ENCODE measurements at places on chromosomes 4 and X.

DNA sequence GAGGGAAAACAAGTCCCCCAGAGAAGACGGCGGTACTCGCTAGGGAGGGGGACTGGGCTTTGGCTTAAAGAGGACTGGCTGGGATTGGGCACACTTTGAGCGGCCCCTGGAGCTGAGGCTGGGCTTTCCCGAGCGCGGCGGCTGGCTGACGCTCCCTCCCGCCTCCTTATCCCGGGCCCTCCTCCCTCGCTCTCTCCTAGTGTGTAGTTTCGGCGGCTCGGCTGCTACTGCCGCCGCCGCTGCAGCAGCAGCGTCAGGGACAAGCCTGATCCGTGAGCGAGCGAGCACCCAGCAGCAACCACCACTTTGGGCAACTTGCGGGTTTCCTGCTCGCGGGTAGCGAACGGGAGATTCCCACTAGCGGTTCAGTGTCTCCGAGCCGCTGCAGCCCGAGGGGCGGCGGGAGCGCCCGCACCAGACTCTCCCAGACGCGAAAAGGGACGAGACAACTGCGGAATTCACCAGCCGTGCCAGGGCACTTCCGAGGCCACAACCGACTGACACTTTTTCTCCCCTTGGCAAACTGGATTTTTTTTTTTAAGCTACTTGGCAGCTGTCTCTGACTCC lies 632 bp upstream of the PCDH7 start:
- peak; percentile 26 for DNase-seq

DNA sequence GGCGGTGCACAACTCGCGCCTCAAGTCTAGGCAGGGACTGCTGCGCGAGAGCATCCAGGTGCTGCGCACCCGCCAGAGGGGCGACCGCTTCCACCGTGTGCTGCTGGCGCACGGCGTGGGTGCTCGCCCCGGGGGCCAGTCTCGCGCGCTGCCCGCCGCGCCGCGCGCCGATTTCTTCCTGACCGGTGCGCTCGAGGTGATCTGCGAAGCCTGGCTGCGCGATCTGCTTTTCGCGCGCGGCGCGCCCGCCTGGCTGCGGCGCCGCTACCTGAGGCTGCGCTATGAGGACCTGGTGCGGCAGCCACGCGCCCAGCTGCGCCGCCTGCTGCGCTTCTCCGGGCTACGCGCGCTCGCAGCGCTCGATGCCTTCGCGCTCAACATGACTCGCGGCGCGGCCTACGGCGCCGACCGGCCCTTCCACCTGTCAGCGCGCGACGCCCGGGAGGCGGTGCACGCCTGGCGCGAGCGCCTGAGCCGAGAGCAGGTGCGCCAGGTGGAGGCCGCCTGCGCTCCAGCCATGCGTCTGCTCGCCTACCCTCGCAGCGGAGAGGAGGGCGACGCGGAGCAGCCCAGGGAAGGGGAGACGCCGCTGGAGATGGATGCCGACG lies 1.3 kb downstream of the CHST7 start:
- peak; percentile 18 for DNase-seq

DNA sequence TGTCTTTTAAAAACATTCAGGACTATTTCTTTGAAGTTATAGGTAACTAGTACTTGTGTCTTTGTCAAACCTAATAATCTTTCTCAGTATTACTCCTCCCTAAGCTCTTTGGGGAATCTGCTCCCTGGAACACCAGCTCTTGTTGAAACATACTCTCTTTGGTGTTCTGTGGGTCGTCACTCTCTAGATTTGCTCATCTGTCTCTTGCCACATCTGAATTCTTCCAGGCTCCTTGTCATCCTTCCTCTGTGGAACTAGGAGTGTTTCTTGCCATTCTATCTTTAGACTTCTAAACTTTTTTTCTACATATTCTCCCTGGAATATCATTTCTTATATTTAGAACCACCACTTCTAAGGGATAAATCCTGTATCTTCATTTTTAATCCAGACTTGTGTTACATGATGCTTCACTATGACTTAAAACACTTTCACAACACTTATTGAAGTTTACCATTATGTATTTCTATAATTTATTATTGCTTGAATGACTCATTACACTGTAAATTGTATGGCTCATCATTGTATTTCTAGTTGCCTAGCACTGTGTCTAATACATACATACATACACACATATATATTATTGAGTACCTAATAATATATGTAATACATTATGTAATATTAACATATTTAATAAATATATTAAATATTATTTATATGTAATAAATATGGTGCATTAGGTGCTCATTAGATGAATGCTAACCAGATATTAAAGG lies 186.1 kb downstream of the TMA16 start:
- no peak for DNase-seq

DNA sequence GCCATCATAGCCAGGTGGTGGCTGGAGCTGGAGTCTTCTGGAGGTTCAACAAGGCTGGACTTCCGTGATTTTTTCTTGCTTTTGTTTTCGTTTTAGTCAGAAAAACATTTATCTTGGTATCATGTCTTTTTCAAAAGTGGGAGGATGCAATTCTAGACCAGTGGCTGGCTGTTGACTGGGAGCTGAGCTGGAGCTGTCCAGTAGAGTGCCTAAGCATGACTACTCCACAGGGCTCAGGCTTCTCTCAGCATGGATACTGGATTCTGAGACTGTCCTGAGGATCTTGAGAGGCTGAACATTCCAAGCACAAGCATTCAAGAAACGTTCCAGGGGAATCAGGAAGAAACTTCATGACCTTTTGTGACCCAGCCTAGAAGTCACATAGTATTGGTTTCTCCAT lies 598.1 kb downstream of the MID1IP1 start:
- DNase-seq: no peak

DNA sequence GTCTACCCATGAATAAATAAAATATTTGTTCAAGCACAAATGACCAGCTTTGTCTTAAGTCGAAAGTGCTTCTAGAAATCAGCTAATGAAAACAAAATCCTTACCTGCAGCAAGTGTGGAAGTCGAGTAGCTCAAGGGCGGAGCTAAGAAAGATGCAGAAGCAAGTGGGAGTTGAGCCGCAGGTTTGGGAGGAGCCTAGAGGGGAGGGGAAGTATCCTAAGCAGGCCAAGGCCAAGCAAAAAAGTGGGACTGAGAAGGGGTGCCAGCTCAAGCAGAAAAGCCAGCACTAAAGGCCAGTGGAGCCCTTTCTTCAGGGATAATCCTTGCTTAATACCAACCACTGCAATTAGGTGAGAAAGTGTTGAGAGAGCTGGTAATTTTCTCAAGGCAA lies 60.8 kb downstream of the DLG3 start:
- no peak for DNase-seq

DNA sequence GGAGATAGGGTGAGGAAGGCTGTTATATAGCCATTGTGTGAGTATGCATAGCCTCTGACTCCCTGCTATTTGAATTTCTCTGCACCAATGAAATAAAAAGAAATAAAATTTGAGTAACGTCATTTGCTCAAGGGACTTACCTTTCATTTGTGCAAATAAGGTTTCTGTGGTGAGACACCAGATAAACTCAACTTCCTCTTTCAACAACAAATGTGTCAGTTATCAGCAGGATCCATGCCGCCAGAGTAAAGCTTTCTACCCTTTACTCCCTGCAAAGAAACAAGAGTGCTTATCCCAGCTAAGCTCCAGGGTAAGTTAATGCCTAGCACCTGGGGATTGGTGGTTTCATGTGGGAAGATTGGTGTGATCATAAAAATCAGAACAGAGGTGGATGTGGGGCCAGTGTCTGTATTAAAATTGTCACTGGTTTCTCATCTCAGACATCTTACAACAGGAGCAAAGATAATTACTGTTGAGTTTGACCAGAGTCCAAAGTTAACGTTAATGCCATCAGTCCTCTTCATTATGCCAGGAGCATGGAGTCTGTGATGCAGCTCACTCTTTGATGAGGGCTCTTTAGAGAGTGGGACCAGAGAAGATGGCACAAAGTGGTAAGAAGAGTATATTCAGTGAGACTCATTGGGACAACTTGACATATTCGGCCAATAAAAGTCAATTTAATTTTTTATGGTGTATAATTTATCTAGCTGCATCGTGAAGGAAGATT lies at the start of gene P2RY10:
Gene P2RY10 (plus strand): TSS at position 206 of the 727 bp plus-strand sequence. CDS start 15,130 bp downstream, outside the sequence.
- no peak for DNase-seq

DNA sequence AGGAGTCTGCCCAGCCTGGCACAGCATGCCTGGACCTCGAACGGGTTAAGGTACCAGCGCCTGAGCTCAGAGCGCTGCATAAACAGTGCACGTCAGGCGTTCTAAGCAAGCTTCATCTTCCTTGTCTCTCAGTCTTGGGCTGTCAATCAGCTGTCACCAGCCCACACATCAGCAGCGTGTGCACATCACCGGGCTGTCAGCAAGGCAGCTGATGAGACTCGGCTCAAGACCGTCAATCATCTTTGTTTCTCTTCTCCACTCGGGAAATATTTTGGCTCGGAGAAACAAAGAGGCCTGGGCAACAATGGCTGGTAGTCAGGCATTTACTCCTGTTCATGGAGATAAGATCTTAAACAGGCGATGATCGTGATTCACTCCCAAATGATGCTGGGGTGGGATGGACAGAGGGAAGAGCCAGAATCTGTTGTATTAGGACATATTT lies 141.3 kb downstream of the LDB2 start:
- no peak for DNase-seq

- peak; percentile 79 for DNase-seq
Observed at GRCh38 chr4:128583753-128584712, 225.5 kb upstream of the JADE1 start.

- DNase-seq: no peak
Observed at GRCh38 chr4:4666693-4667621, 125.1 kb upstream of the STX18 start.

Measured in NCI-H1092 (cell line).